ENCODE measurements at places on chromosomes 3 and 15.

GRCh38 chr15:31338879-31339557 is 12.4 kb downstream of the KLF13 start:
- DNase-seq: no peak

DNA sequence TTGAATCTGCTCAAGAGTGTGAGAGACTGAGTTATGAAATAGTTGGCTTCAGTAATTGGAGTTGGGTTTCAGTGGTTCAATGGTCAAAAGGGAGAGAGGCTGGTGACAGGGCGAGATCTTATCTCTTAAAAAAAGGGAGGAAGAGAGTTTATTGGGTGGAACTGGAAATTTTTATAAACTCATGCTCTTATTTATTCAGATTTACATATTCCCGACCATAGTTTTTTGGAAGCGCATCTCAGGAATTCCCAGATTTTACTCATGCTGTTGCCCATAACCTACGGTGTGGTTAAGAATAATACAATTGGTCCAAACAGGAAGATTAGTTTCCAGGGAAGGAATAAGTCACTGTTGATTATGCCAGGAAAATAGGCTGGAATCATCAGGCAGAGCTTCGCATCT is 41.4 kb downstream of the CD200 start:
- no peak for DNase-seq

DNA sequence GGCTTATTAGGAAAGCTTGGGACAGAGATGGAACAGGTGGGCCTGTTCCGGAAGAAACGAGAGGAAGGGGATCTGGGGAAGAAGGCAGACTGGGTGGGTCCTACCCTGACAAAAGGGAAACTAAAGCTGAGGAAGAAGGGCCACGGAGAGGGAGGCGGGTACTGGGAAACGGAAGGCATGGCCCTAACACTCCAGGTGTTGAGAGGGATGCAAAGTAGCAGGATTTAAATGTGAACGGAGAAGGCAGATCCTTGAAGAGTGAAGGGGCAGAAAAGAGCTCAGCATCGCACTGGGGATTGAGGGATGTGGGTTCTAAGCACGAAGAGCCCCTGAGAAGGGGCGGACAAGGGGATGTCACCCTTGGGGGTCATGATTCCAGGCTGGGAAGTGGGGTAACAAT is 735 bp downstream of the STIMATE start:
- DNase-seq: peak; percentile 51

GRCh38 chr3:197758512-197758911 is 8.8 kb downstream of the FYTTD1 start:
- DNase-seq: peak; percentile 44

All from D341Med (cell line).